Common myeloid progenitor, CD34-positive (primary cell): ENCODE measurements at places on chromosomes 5 and 9.

DNA sequence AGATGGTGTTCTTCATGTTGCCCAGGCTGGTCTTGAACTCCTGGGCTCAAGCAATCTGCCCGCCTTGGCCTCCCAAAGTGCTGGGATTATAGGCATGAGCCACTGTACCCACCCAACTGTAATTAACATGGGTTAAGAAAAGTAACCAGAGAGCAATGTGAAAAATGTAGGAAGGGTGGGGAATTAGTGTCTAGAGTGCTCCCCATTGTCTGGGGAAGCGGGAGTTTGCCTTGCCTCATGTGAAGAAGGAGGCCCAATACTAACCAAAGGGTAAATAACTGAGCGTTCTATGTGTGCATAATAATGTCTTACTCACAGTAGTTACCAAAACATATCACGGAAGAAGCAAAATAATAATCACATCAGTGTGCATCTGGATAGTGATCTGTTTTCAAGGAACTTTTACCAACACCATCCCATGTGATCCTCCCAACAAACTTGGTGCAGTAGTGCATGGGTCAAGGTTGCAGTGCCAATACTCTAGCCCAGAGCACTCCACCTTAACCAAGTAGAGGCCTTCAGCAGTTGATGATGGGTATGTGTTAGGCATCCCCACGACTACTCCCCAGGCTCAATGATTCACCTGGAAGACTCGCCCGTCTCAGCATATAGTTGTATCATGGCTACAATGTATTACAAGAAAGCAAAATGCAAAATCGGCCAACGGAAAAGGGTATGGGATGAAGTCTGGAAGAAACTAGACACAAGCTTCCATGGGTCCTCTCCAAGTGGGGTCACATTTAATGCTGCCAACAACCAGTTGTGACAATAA lies 26.2 kb downstream of the GNAQ start:
- DNase-seq = no peak
- no peaks in the 10 kb centered on the region for H3K27me3 ChIP-seq

- H3K36me3 ChIP-seq = no peaks in the 10 kb centered on the region
- no peaks in the 10 kb centered on the region for H3K4me1 ChIP-seq
- H3K27ac ChIP-seq = no peak overlapping the region
- H3K27me3 ChIP-seq = peaks cover 42% of the 10 kb centered on the region
Observed at GRCh38 chr9:22098643-22099332, 89.7 kb upstream of the CDKN2B start.

GRCh38 chr5:74123929-74124328 lies 497.9 kb downstream of the ARHGEF28 start:
- no peak for DNase-seq
- no peak overlapping the region for H3K4me3 ChIP-seq
- no peaks in the 10 kb centered on the region for H3K27me3 ChIP-seq
- H3K4me1 ChIP-seq = peaks cover 25% of the 10 kb centered on the region

DNA sequence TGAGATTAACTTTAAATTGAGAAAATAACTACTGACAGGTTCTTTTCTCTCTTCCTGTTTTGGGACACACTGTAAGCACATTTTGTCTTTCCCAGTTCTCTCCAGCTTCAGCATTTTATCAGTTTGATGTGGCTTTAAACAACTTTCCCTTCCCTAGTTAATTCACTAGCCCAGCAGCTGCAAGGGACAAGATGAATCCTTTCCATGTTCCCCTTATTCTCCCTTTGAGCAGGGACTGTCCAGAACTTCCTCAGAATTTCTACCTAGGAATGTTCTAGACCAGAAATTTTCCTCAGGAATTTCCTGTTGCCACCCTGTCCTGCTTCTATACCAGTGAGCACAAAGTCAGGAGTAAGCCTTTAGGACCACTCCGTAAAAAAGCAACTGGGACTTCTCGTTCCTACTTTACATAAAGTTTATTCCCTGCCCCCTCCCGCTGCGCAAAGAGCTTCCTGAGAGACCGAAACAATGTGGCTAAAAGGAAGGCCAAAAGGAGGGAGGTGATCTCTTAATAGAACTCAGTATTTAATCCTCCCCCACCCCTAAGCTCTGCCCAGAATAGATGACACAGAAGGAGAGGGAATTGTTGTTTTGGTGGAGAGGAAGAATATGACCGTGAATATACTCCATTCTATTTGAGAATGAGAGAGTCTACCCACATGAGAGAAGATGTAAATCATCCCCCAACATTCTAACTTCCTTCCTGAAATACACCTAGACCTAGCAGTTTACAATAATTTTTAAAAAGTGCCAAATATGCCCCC lies 61.9 kb downstream of the GLIS3 start:
- H3K27ac ChIP-seq = no peak overlapping the region
- H3K4me1 ChIP-seq = peaks cover 4% of the 10 kb centered on the region
- DNase-seq = peak; percentile 18
- no peaks in the 10 kb centered on the region for H3K27me3 ChIP-seq
- no peak overlapping the region for H3K4me3 ChIP-seq

DNA sequence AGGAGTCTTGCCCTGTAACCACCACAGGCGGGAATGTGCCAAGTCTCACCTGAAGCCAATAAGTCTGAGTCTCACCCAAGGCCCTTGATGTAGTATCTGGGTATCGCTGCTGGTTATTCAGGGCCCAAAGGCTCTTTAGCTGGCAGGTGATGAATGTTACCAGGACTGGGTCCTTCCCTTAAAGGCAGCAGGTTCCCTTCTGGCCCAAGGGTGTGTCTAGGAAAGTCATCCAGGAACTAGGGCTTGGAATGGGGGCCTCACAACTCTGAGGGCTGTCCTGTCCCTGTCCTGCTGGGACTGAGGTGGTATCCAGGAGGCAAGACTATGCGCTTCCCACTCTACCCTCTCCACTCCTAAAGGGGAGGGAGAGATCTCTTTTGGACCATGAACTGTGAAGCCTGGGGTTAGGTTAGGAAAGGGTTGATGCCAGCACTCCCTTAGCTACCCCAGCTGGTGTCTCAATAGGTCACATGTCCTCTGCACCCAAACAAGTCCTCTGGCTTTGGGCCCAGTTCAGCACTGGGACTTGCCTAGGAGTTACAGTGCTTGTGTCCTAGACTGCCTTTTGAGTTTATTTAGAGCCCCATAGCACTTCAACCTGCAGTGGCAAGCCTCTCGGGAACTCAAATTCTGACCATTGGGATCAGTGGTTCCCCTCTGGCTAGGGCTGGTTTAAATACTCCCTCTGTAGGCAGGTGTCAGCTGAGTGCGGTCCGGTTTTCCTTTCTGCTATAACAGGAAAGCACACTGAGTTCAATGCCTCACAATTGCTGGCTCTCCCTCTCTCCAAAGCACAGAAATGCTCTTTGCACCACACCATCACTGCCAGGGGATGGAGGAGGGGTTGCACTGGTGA lies 22.5 kb upstream of the RANBP3L start:
- H3K27me3 ChIP-seq = no peaks in the 10 kb centered on the region
- H3K4me1 ChIP-seq = no peaks in the 10 kb centered on the region
- no peak overlapping the region for H3K4me3 ChIP-seq
- no peak for DNase-seq
- no peak overlapping the region for H3K27ac ChIP-seq

GRCh38 chr5:3828761-3829160 lies 233.1 kb downstream of the IRX1 start:
- H3K27me3 ChIP-seq = no peaks in the 10 kb centered on the region
- DNase-seq = no peak
- no peak overlapping the region for H3K4me3 ChIP-seq
- peaks cover 4% of the 10 kb centered on the region for H3K4me1 ChIP-seq

DNA sequence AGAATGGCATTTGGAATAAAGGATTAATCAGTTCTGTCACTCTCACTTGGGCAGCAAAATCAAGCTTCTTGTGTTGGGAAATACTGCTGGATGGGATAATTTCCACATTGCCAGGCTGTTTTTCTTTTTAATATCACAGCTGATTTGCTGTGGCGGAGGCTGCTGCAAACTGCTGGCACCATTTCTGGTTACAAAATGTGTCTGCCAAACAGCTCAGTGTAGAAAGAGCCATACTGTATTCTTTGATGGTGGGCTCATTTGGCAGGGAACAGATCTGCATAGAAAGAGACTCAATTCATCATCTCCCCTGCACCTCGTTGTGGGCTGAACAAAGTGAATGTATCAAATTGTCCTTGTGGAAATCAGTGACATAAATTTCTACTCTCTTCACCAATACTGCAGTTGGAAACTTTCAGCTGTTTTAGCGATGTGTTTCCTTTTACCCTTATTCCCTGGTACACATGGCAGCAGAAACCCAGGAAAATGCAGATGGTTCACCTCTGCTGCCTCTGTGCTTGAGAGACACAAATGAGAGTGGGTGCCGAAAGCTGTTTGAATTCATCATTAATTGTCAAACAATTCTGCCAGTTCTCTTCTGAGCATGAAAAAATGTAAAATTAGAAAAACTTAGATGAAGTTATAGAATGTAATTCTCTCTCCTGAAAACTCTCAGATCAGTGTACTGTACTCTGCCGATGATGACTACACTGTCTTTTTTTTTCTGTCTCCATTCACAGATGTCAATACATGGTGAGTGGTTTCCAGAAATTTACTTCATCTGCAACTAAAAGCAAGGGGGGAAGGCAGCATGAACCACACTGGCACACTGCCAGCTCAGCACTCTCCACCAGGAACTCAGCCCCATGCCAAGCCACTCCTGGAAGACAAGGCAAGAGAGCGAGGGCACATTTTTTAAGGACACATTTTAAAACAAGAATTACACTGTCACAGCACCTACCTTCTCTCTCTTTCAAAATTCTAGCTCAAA lies 75.0 kb downstream of the HMHB1 start:
- peak; percentile 11 for DNase-seq
- H3K27ac ChIP-seq = no peak overlapping the region
- H3K36me3 ChIP-seq = no peaks in the 10 kb centered on the region
- no peaks in the 10 kb centered on the region for H3K27me3 ChIP-seq

GRCh38 chr9:94767331-94768072 lies 41.0 kb downstream of the AOPEP start:
- H3K36me3 ChIP-seq = no peaks in the 10 kb centered on the region
- DNase-seq = no peak
- no peaks in the 10 kb centered on the region for H3K27me3 ChIP-seq

DNA sequence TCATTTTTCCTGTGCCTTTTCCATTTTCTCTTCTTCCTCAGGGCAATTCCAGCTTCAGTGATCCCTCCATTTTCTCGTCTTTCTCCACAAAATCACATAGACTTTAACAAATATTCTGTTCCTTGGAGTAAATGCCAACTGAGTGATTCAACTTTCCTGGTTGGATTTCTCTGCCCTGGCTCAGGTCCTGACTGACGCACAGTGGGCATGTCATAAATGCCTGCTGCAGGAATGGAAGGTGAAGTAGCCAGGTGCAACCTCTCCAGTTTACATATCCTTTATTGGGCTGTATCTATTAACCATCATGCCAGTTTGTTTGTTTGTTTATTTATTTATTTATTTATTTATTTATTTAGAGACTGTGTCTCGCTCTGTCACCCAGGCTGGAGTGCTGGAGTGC lies 95.1 kb downstream of the MEF2C start:
- H3K27me3 ChIP-seq = no peaks in the 10 kb centered on the region
- H3K36me3 ChIP-seq = peaks cover 10% of the 10 kb centered on the region
- DNase-seq = no peak
- no peak overlapping the region for H3K4me3 ChIP-seq
- H3K27ac ChIP-seq = no peak overlapping the region

- DNase-seq = no peak
- peaks cover 2% of the 10 kb centered on the region for H3K36me3 ChIP-seq
- H3K27ac ChIP-seq = no peak overlapping the region
- no peak overlapping the region for H3K4me3 ChIP-seq
Observed at GRCh38 chr9:109110329-109111021, 9.3 kb downstream of the TMEM245 start.

- no peaks in the 10 kb centered on the region for H3K4me1 ChIP-seq
- no peak overlapping the region for H3K27ac ChIP-seq
- no peak overlapping the region for H3K4me3 ChIP-seq
- H3K36me3 ChIP-seq = no peaks in the 10 kb centered on the region
- peaks cover 5% of the 10 kb centered on the region for H3K27me3 ChIP-seq
- no peak for DNase-seq
Observed at GRCh38 chr9:89281106-89281505, 29.9 kb upstream of the CKS2 start.

- no peak for DNase-seq
- no peaks in the 10 kb centered on the region for H3K4me1 ChIP-seq
- H3K4me3 ChIP-seq = no peak overlapping the region
- peaks cover 51% of the 10 kb centered on the region for H3K36me3 ChIP-seq
Observed at GRCh38 chr9:130110596-130111021, 56.9 kb downstream of the GPR107 start.

DNA sequence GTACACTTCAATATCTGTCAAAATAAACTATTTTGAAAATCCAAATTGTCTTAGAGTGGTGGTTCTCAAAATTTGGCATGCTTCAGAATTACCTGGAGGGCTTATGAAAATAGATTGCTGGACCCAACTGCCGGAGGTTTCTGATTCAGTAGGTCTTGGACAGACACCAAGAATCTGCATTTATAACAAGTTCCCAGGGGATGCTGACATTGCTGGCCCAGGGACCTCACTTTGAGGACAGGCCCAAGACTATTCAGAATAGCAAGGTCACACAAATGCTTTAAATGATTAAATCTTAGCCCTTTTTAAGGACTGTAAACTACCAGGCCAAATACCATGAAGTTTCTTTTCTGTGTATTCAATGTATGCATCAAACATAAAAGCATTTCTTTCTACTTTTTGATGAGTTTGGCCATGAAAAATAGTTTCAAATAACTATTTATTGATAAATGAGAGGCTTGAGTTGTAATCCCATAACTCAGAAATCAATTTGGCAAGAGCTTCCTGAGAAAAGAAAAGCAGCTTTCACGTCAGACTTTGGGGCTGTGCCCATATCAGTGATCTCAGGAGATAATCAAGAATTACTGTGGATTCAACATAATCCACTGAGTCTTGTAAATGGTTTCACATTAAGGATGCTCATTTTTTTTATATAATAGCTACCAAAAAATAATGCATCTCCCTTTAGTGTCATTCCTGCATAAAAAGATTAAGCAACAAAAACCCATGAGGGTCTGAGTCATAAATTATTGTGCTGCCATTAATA lies 191.4 kb downstream of the FRMD3 start:
- DNase-seq = no peak
- no peak overlapping the region for H3K27ac ChIP-seq
- no peaks in the 10 kb centered on the region for H3K36me3 ChIP-seq
- H3K27me3 ChIP-seq = no peaks in the 10 kb centered on the region

DNA sequence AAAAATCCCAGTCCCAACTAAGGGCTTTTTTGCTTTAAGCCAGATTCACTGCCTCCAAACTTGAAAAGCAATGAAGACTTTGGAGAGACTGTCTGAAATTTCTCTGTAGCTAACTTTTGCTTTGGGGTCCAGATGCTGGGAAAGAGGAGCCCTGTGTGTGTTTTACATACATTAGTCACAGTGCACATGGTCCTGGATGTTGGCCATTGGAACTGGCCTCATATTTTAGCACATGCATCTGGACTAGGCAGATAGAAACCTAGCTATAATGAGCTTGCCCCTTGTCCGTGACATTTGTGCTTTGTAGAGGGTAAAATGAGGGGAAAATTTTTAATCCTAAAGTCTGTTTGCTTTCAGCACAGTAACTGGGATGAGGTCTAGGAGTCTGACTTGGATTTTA lies 421.7 kb downstream of the CDK5RAP2 start:
- no peaks in the 10 kb centered on the region for H3K36me3 ChIP-seq
- H3K4me1 ChIP-seq = no peaks in the 10 kb centered on the region
- no peak overlapping the region for H3K4me3 ChIP-seq
- H3K27ac ChIP-seq = no peak overlapping the region
- no peak for DNase-seq
